Kidney tubule cell (primary cell): ENCODE measurements at places on chromosomes 1 and 21.

DNA sequence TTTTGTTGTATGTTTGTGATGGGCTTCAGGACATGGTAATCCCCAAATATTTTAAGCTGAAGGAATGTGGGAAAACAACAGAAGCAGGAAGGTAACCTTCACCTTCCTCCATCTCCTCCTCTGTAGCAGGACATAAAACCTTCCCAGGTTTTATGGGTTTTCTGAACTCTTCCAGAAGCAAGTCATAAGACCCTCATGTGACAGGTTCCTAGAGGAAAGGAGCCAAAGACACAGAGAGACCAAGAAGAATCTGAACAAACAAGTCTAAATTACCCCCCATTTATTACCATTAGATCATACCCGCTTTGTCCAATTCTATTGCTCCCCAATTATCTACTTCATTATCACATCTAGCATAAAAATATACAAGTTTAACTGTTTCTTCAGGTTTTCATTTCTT is 28.8 kb downstream of the SCMH1 start:
- DNase-seq: no peak

- DNase-seq: peak; percentile 67
Observed at GRCh38 chr1:183871142-183871541, 66.2 kb downstream of the RGL1 start.

DNA sequence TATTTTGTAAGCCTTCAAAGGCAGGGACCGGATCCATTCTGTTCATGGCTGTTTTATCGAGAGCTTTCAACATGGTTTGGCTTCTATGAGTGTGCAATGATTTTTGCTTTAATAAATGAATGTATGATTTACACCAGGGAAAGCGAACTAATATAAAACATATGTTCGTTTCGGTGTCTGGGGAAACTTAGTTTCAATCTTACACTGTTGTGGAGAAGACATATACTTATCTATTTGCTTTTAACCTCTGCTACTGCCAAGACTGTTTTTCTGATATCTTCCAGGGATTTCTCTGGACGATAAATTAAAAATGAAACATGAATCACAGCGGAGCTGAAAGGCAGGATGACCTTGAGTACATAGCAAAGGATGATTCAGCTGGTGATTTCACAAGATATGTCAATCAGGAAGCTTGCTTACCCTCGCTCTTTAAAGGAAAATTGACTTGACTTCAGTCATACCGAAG is 14.7 kb upstream of the CYYR1 start:
- DNase-seq: peak; percentile 34

- DNase-seq: no peak
Observed at GRCh38 chr1:79325705-79326104, 319.2 kb upstream of the ADGRL4 start.

GRCh38 chr21:29775462-29775861 is 164.3 kb downstream of the GRIK1 start:
- peak; percentile 6 for DNase-seq

DNA sequence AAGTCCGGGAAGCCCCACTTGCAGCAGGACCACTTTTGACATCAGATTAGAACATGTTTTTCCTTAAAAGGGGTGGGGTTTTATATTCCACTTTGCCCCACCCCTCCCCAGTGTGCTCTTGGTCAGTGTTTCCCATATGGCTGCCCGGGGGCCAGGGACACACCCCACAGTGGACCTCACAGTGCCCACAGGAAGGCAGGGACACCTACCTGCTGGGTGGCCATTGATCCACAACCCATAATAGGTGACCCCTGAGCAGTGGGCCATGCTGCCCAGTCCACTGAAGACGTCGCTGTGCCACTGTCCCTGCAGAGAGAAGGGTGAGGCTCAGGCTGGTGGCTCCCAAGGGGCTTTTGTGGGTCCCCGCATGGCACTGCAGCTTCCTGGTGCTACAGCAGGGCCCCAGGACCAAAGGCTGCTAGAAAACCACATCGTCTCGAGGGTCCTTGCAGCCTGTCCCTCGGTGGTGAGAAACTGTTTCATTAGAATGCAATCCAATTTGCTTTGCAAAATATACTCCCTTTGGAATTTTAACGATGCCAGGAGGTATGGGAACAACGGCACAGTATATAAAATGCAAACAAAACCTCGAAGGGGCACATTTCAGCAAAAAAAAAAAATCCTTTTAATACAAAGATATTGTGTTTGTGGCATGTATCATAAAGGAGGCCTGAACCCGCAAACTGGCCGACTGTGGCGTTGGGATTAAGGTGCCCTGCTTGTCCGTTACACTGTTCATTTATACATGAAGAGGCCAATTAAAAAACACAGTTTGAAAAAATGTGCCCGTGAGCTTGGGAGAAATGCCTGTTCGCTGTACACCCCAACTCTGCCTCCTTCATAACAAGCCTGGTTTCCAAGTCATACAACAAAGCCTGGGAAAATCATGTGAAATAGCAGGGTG is 16.9 kb downstream of the MORN1 start:
- DNase-seq: no peak

GRCh38 chr21:42381347-42381984 is 14.4 kb downstream of the TMPRSS3 start:
- peak; percentile 75 for DNase-seq

GRCh38 chr1:207499573-207499972 is 3.6 kb downstream of the CR1 start:
- peak; percentile 67 for DNase-seq

DNA sequence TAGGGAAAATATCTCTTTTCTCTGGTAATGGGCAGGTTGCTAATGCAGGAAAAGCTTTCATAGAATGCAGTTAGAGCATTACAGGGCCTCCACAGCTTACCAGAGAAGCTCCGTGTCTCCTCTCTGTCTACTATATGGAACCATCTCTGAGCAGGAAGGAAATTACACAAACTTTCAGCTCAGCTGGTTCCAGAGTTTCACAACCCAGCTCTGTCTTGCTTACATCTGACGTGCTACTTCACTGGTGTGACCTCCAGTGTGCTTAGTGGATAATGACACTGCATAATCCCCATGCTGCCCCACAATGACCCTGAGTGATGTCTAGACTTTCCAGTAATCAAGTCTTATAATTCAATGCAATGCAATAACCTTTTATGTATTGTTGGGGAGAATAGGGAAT is 4.3 kb upstream of the FGGY start:
- DNase-seq: no peak

- DNase-seq: no peak
Observed at GRCh38 chr1:7252411-7253117, 467.3 kb downstream of the CAMTA1 start.
